ENCODE measurements at places on chromosomes 5 and 9. TPM values are rescaled to one million over a fixed set of nuclear protein-coding genes. Genes with fewer than 3 reads are reported as not detected.

Gene ZNF300
- polyA plus RNA-seq = 1.5 TPM

Gene CFAP90
- polyA plus RNA-seq = not detected

Gene LPAR1
- not detected for polyA plus RNA-seq

Gene IFNB1
- polyA plus RNA-seq = not detected

Gene SYNPO
- polyA plus RNA-seq = 1.9 TPM

Gene GCNT4
- polyA plus RNA-seq = not detected

Gene ARID3C
- polyA plus RNA-seq = not detected

Gene WNT8A
- polyA plus RNA-seq = not detected

Gene TAS2R1
- not detected for polyA plus RNA-seq

Gene CDKN2B
- 0.56 TPM for polyA plus RNA-seq

Gene DTWD2
- 8.0 TPM for polyA plus RNA-seq

Gene GMCL2
- polyA plus RNA-seq = not detected

Gene DAP
- 57.2 TPM for polyA plus RNA-seq

Gene HEMGN
- polyA plus RNA-seq = 0.24 TPM

Gene CCDC171
- polyA plus RNA-seq = 0.37 TPM

Gene ZNF618
- 3.0 TPM for polyA plus RNA-seq

Gene SHC3
- polyA plus RNA-seq = not detected

Gene SLCO6A1
- not detected for polyA plus RNA-seq

Gene ANKRD31
- polyA plus RNA-seq = 0.08 TPM

Gene STPG3
- not detected for polyA plus RNA-seq

Gene LRRC14B
- polyA plus RNA-seq = not detected

Gene ARSI
- not detected for polyA plus RNA-seq

Gene GAS1
- polyA plus RNA-seq = not detected

Gene AGXT2
- not detected for polyA plus RNA-seq

Gene NIPAL4
- 14.8 TPM for polyA plus RNA-seq
